ENCODE measurements at places on chromosomes 12 and 14.
A peak's percentile ranks its signal among the peaks of the same experiment; 100 is the strongest.

GRCh38 chr12:67988601-67989021 is 636 bp upstream of the IFNG-AS1 start:
- DNase-seq: no peak

DNA sequence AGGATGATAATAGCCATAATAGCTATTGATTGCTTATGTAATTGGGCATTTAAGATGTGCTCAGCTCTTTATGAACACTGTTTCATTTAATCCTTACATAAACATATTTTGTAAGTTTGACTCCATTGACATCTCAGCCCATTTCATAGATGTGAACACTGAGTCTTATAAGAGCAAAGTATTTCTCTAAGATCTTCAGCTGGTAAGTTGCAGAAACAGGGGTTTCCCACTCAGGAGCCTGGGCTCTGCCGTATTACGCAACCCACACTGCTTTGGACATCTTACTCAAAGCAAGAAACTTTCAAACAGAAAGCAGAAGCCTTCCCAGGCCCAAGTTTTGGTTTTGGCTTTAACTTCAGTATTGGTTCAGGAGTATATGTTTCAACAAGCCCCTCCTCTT is 705.1 kb downstream of the MED13L start:
- DNase-seq: no peak

DNA sequence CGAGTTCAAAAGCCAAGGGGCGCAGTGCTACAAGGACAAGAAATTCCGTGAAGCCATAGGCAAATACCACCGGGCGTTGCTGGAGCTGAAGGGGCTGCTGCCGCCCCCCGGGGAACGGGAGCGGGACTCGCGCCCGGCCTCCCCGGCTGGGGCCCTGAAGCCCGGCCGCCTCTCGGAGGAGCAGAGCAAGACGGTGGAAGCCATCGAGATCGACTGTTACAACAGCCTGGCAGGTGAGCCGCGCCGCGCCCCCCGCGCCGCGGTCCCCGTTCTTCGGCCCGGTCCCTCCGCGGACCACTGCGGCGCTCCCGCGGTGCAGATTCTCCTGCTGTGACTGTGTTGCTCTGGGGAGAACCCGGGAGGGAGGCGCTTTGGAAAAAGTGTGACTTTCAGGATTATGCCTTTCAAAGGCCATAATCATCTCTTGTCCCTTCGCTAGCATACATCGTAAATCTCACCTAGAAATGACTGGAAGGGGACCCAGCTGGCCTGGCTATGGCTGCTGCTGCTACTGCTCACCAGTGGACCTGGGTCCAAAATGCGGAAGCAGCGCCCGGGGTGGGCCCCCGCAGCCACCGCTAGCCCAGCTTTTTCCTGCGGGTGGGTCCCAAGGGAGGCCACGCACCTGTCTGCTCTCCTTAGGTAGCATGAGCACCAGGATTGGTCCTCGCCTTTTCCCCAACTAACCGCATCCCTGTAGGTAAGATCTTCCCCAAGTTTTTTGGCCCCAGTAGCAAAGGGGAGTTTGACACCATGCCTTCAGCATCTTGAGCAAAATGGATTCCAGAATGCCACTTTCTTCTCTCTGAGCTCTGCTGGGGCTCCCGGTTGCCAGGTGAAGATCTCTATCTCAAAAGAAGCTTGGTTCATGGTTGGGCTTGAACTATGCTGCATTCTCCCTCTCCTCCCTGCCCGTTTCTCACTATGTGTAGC is 853 bp downstream of the TTC9 start:
- DNase-seq: no peak

- no peak for DNase-seq
These were observed 57.6 kb downstream of the CRADD start for GRCh38 chr12:93734784-93735183.

DNA sequence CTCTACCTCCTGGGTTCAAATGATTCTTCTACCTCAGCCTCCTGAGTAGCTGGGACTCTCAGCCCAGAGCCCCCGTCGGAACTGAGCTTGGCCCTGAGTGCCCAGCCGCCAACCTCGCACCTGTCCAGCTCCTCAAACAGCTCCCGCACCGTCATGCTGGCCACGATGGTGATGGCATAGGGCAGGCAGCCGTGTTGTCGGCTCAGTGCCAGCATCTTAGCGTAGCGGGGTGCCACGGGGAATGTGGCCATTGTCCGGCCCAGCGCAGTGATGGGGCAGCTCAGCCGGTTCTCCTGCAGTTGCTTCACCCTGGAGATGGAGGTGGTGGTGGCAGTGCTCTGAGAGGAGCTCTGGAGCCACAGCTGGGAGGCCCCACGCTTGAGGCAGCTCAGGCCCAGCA is 32.4 kb downstream of the DHX37 start:
- DNase-seq: no peak

DNA sequence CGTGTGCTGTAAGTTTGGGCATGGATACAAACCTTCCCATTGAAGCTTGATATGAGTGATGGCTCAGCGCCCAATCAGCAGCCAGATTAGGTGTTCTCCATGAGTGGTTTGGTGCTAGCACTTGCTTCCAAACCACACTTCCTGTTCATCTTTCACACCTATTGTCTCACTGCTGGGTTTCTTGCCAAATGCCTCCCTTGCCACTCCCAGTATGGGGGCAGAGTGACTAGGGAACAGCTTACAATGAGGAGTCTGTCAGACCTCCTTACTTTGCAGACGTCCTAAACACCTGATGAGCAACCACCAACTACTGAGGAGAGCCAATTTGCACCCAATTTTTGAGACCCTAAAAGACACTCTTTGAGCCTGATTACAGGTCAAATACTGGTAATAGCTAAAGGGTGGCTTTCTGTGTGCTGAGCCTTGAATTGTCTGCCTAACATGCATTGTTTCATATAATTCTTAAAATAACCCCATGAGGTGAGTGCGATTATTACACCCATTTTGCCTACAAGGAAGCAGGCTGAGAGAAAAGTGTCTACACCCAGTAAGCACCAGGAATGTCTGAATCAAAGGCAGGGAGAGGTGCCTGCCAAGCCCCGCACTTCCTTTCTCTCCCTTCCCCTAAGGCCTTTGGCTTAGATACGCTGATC is 48.4 kb upstream of the FOS start:
- DNase-seq: no peak

- DNase-seq: peak; percentile 23
These were observed 46.5 kb downstream of the PAPLN start for GRCh38 chr14:73283608-73284379.

DNA sequence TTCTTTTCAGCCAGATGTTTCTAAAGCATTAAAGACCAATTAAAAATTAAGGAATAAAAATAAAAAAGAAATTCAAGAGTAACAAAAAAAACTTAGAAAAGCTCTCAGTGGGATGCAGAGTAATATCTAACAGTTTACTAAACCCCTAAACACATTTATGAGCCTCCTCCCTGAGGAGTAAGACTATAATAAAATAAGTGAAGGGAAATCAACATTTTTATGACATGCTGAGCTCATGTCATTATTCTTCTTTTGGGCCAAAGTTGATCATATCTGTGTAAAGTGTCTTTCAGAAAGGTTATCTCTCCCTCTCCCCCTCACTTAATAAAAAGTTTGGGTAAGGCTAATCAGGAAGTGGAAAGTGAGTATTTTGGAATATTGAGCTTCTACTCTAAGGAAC is 122.1 kb downstream of the MYRFL start:
- no peak for DNase-seq

DNA sequence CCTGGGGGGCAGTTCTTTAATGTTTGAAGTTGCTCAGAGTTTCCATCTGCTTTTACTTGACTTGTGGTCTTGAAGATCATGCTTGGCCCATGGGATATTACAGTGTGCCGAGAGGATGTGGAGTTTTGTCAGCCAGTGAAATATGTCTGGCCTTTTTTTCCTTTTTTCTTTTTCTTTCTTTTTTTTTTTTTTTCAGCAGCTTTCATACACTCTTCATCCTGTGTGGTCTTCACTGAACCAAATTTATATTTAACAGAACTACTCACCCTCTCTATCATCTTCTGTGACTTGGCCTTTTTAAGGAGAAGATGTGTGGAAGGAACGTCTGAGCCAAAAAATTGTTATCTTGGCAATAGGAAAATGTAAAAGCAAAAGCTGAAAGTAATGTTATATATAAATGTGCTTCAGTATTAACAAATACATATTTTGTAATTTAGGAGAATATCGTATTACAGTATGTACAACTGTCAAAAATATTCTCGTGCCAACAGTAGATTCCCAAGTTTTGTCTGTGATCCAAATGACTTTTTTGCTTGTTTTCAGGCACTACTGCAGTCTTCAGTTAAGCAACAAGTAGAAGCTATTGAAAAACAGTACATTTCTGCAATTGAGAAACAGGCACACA is 200.6 kb downstream of the CCDC91 start:
- DNase-seq: no peak

- DNase-seq: no peak
These were observed 6.6 kb upstream of the RAB3IP start for GRCh38 chr12:69732088-69732487.

DNA sequence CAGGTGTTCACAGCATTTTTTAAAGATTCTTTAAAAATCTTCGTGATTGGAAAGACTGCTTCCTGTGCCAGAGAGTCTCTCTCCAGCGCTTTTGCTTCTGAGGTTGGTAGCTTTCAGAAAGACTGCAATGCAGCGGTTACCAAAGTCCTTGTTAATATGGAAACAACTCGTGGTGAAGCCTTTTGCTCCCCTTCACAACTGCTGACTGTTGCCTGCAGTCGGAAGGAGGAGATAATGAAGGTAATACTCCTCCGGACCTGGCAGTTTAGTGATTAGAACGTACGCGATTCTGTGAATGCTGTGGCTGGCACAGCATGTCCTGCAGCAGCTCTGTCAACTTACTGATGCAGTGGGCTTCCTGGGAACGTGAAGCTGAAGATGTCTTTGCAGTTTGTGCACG is 50.9 kb downstream of the TRAF3 start:
- DNase-seq: no peak

Data from amygdala (tissue), 56 donors.